AG10803 (cell line): ENCODE measurements at places on chromosomes 11 and 22.

DNA sequence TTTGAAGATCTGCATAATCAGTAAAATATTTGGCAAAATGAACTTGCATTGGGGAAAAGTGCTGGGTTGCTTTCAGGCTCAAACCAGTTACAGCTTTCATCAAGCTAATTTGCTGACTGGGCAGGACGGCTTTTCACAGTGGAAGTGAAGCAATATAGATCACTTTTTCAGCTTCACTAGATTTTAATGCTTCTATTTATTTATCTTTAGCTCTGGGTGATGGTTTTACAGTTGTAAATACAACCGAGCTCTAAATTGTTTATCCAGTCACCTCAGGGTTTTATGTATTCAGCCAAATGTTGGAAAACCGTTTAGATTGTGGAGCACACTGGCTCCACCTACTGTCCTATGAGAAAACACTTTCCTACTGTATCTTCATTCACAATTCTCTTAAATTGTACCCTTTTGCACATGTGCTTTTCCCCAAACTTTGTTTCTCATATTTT lies 58.2 kb downstream of the ACER3 start:
- DNase-seq = peak; percentile 72

GRCh38 chr11:113778111-113778910 lies 1.3 kb upstream of the CLDN25 start:
- peak; percentile 34 for DNase-seq

GRCh38 chr11:68882391-68882790 lies 21.2 kb downstream of the MRPL21 start:
- no peak for DNase-seq

DNA sequence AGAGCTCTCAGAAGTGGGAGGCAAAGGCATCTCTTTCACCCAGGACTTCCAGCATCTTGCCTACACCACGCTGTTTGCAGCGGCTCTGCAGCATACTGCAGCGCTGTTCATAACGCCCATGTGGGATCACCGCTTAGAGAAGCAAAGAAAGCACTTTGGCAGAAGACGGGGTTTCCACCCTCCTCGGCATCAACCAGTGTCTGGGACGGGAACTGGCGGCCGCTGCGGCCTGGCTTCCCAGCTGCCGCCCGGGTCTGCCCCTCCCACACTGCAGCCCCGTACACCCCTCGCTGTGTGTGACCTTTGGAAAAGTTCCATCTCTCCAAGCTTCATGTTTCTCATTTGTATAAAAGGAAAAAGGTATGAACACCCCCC lies 545 bp upstream of the TIRAP start:
- DNase-seq = peak; percentile 47

GRCh38 chr11:69918938-69919650 lies 99.9 kb upstream of the FGF3 start:
- DNase-seq = peak; percentile 49

DNA sequence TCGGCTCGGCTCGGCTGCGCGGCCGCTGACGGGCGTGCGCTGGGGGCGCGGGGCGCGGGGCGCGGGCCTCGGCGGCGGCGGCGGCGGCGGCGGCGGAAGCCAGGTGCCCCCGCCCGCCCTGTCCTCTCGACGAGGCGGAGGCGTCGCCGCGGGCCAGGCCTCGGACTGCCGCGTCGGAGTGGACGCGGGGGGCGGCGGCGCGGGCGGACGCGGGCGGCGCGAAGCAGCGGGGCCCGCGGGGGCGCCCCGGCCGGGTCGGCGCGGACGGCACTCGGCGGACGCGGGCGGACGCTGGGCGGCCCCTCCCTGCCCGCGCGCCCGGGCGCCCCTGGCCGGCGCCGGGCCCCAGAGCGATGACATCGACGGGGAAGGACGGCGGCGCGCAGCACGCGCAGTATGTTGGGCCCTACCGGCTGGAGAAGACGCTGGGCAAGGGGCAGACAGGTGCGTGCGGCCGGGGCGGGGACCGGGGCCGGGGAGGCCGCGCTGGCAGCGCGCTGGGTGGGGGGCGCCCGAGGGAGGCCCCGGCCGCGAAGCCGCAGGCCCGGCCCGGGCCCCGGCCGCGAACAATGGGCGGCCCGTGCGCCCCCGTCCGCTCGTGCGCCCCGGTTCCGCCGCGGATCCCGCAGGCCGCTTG lies at the start of gene BRSK2:
Gene BRSK2 (plus strand): TSS at position 3 of the 637 bp plus-strand sequence. CDS start 351 bp downstream, at position 354.
- DNase-seq = no peak

DNA sequence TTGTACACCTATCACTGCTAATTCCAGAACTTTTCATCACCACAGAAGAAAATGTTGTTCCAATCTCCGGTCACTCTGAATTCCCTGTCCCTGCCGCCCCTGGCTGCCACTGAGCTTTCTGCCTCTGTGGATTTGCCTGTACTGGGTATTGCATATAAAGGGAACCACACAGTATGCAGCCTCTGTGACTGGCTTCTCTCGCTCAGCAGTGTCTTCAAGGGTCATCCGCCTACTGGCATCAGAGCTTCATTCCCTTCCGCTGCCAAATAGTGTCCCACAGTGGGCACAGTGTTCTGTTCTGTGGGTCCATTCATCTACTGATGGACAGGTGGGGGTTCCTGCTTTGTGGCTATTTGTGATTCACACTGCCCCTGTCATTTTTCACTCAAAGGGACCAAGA lies 5.3 kb downstream of the DHCR7 start:
- no peak for DNase-seq

DNA sequence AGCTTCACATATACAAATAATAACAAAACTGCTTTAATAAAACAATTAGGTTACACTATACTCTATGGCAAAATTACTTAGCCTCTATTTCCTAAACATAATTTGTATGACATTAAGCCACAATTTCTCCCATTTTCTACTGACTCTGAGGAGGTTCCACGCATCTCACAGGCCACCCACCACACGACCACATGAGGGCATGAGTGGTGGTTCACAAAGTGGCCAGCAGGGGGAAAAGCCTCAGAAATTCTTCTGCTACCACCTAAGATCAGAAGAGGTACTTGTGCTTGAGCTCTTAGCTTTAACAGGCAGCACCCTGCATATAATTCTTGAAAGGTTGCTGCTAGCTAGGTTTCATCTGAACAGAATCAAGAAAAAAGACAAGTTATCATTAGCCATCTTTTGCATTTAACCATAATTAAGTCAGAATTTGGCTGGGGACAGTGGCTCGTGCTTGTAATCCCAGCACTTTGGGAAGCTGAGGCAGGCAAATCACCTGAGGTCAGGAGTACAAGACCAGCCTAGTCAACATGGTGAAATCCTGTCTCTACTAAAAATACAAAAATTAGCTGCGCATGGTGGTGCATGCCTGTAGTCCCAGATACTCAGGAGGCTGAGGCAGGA lies 7.7 kb downstream of the LPXN start:
- peak; percentile 57 for DNase-seq

- DNase-seq = peak; percentile 25
Observed at GRCh38 chr11:131601586-131601985, 231.2 kb downstream of the NTM start.

- DNase-seq = no peak
Observed at GRCh38 chr11:85745626-85746025, 59.6 kb upstream of the CCDC89 start.

- DNase-seq = peak; percentile 64
Observed at GRCh38 chr11:87290304-87290922, 252.7 kb downstream of the TMEM135 start.

DNA sequence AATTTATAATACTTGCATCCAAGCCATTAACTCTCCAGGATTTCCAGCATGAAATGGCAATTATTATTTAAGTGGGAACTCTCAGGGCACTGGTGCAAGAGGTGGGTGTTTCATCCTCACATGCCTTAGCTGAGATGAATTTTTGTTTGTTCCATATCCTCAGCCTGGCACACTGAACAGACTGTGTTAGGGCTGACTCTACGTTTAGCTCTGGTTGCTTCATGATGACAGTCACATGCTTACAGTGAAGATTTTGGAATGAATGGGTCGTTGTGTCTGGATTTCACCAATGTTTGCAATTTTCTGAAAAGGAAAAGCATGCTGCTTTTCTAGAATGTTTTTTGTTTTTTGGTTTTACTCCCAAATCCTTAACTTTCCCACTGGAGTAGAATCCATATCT lies 246.6 kb downstream of the INSC start:
- no peak for DNase-seq

- peak; percentile 58 for DNase-seq
Observed at GRCh38 chr11:13229711-13230318, 47.8 kb upstream of the BMAL1 start.

DNA sequence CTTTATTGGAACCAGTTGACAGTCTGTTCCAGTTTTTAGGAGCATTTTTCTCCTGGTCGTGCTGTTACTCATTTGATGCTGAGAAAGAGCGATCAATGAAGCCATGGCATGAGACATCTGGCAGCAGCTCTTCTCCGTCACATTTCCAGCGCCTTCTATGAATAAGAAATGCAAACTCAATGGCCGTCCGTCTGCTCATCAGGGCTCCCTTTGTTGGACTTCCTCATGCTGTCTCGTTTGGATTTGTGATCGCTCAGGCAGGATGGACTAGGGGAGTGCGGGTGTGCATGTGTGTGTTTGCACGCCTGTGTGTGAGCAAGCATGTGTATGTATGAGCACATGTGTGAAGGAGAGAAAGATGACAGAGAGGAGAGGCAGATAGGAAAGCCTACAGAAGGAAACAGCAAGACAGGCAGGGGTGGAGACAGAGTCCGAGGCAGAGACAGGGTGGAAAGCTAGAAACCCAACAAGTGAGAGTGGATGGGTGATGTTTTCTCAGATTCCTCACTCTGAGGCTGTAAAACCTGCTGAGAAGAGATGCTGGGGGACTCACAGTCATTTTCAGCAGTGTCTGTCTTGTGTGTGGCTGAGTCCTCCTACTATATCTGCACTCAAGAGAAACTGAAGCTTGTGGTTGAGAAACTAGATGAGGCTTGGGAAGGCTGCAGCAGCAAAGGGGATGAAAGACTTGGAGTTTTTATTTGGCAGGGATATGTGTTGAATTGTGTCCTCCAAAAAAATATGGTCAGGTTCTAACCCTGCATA lies 56.0 kb upstream of the CLMP start:
- no peak for DNase-seq

- peak; percentile 64 for DNase-seq
Observed at GRCh38 chr11:117232092-117232878, at the start of gene RNF214. Gene RNF214, plus strand, starts transcription at chr11:117232671. Its CDS starts 1,602 bp downstream, at chr11:117234273.

- DNase-seq = peak; percentile 35
Observed at GRCh38 chr11:75524665-75525432, 892 bp downstream of the GDPD5 start.

GRCh38 chr11:73566977-73567755 lies 30.7 kb downstream of the FAM168A start:
- DNase-seq = no peak

DNA sequence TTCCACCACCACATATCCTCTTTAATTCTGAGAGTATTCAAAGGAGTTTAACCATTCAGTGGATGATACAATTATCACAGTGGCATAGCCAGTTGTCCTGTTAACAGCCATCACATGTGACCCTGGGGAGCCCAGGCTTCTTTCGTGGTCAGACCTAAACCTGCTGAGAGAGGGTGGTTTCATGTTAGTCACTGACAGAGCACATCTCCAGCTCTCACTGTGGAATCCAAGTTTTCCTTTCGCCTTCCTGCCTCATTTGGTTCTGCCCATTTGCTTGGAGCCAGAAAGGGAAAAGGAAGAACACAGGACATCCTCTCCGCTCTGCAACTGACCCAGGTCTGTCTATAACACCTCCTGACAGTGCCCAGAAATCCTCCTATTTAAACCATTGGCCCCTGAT lies 60.4 kb downstream of the MCHR1 start:
- DNase-seq = no peak

GRCh38 chr22:22999523-22999922 lies 70.8 kb upstream of the GNAZ start:
- DNase-seq = no peak

DNA sequence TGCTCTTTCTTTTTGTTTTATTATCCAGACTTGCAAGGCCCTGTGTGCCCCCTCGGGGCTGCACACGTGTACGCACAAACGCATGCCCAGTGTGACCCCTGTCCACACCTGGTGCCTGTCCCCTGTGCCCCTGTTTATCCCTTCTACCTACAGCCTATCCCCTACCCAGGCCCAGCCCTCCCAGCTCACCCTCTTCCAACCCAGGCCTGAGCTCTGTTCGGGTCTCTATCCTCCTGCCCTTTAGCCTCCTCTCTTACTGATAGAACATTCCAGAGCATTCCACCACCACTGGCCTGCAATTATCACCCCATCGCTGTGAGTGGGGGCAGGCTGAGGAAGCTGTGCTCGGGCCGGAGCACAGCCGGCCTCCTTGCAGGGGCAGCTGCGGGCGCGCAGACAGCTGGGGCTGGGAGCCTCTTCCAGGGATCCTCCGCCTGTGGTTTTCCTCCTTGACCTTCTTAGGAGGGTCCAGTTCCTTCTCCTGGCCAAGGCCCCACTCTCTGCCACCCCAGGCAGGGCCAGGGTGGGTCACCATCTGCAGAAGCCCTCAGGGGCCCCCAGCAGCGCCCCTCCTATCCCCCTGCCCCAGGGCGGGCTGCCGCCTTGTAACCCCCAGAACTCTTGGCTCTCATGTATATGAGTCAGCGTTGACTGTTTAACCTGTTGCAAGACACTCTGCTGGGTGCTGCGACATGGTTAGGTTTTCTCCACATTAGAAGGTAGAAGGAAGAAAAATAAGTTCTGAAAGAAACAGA lies 41.8 kb upstream of the KCNQ1OT1 start:
- peak; percentile 61 for DNase-seq

DNA sequence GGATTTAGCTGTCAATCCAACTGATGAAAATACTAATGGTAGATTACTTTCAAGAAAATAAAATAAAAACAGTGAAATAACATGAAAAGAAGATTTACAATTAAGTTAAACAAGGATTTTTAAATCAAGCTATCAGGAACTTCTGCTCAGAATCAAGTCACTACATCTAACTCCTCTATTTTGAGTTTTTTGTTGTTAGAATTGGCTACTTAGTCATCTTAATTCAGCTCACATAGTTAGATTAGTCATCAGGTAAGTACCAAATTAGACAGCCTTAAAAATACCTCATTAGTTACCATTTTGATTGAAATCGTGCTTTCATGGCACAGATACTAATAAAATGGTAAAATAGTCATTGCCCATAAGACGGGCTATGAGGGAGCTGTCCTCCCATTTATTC lies 35.8 kb downstream of the BTG4 start:
- peak; percentile 27 for DNase-seq

GRCh38 chr11:128342511-128343134 lies 244.7 kb downstream of the ETS1 start:
- peak; percentile 79 for DNase-seq
